ENCODE measurements at places on chromosomes 11 and 22. TPM values are rescaled to one million over a fixed set of nuclear protein-coding genes. Genes with fewer than 3 reads are reported as not detected.

The PCF11 gene
- 47.4 TPM for polyA plus RNA-seq

The DNAJB7 gene
- polyA plus RNA-seq = 0.09 TPM

The FAT3 gene
- not detected for polyA plus RNA-seq

The OR8U1 gene
- not detected for polyA plus RNA-seq

The OR51B2 gene
- not detected for polyA plus RNA-seq

The MS4A6A gene
- polyA plus RNA-seq = 2.4 TPM

The OR51V1 gene
- polyA plus RNA-seq = not detected

The WT1 gene
- not detected for polyA plus RNA-seq

The KIF18A gene
- polyA plus RNA-seq = 1.4 TPM

The UCP3 gene
- 0.19 TPM for polyA plus RNA-seq

The OR52I1 gene
- not detected for polyA plus RNA-seq

The PNPLA3 gene
- not detected for polyA plus RNA-seq

The NPAS4 gene
- not detected for polyA plus RNA-seq

The SESN3 gene
- 2.9 TPM for polyA plus RNA-seq

All from IgD-negative memory B cell (primary cell).